ENCODE measurements at places on chromosomes 7 and 10.

- no peak overlapping the region for H3K4me3 ChIP-seq
- peak; percentile 2 for DNase-seq
- no peak overlapping the region for H3K27ac ChIP-seq
These were observed 204.0 kb downstream of the MAD1L1 start for GRCh38 chr7:2028733-2029132.

- H3K36me3 ChIP-seq, result no peaks in the 10 kb centered on the region
- no peak overlapping the region for H3K4me3 ChIP-seq
- no peaks in the 10 kb centered on the region for H3K4me1 ChIP-seq
- no peaks in the 10 kb centered on the region for H3K27me3 ChIP-seq
These were observed 69.5 kb downstream of the TCERG1L start for GRCh38 chr10:131242007-131242406.

GRCh38 chr10:129915526-129916378 lies 48.3 kb downstream of the EBF3 start:
- no peaks in the 10 kb centered on the region for H3K4me1 ChIP-seq
- no peak overlapping the region for H3K27ac ChIP-seq
- no peak overlapping the region for H3K4me3 ChIP-seq
- DNase-seq, result no peak

DNA sequence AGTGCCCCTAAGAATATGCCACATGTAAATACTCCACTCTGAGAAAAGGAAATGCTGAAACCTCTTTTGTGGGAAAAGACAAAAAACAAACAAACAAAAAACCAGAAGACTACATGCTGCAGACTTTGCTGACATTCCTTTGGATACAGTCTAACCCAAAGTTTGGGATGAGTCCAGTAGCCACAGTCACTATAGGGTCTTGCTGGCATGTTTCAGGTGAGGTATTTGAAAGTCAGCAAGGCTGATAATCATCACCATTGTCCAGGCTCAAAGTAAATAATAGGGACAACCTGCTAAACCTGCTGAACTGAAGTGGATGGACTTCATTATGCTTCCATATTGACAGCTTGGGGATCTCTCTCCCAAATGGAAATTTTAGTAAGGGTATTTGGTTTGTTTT lies 1087.0 kb upstream of the LRRTM3 start:
- no peaks in the 10 kb centered on the region for H3K4me1 ChIP-seq
- no peaks in the 10 kb centered on the region for H3K27me3 ChIP-seq
- no peak for DNase-seq
- H3K36me3 ChIP-seq, result no peaks in the 10 kb centered on the region
- H3K4me3 ChIP-seq, result no peak overlapping the region
- H3K27ac ChIP-seq, result no peak overlapping the region

- H3K4me3 ChIP-seq, result no peak overlapping the region
- no peaks in the 10 kb centered on the region for H3K36me3 ChIP-seq
- no peak overlapping the region for H3K27ac ChIP-seq
- no peak for DNase-seq
- no peaks in the 10 kb centered on the region for H3K4me1 ChIP-seq
These were observed 354.8 kb downstream of the CXCL12 start for GRCh38 chr10:44030132-44030531.

DNA sequence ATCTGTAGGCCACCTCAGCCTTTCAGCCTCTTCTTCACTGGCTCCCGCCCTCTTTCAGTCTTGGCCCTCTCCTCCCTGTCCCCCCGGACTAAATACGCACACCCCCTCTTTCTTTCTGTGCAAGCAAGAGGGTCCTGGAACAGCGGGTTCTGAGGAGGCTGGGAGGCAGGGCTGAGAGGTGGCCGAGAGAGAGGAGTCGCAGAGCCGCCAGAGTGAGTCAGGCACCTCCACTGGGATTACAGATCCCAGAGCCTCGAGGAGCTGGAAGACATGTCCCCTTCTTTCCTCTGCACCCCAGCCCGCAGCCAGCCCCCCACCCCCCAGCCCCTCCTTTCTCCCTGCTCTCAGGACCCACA lies 182 bp downstream of the CCDC136 start:
- no peaks in the 10 kb centered on the region for H3K27me3 ChIP-seq
- DNase-seq, result no peak
- peaks cover 6% of the 10 kb centered on the region for H3K4me1 ChIP-seq

GRCh38 chr7:41997151-41997550 lies 239.9 kb downstream of the GLI3 start:
- no peaks in the 10 kb centered on the region for H3K27me3 ChIP-seq
- no peak overlapping the region for H3K4me3 ChIP-seq
- no peak overlapping the region for H3K27ac ChIP-seq
- no peak for DNase-seq
- H3K4me1 ChIP-seq, result no peaks in the 10 kb centered on the region
